Stimulated activated CD8-positive, alpha-beta memory T cell treated with anti-CD3 and anti-CD28 coated beads, Interleukin-4, amount 100 ng/mL, for 1 hour (primary cell): ENCODE measurements at places on chromosomes 13 and 19.

- DNase-seq, result peak; percentile 9
Measured at GRCh38 chr13:24161010-24161775, 673 bp downstream of the SPATA13 start.

DNA sequence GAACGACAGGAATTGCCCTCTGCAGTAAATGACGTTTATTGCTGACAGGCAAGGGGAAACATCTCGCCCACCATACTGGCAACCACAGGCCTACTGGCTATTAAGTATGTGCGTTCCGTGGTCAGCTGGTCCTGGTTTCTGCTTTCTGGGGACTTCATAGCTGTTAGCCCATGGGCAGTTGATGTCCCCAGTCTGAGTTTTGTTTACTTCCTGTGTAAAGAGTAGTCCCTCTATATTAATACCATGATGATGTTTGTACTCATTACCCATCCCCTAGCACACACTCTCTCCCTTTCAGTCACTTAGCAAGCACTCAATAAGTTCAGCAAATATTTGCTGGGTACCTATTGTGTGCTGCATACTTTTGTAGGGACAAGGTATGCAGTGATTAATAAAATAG, 6.5 kb upstream of the MIA start:
- no peak for DNase-seq

DNA sequence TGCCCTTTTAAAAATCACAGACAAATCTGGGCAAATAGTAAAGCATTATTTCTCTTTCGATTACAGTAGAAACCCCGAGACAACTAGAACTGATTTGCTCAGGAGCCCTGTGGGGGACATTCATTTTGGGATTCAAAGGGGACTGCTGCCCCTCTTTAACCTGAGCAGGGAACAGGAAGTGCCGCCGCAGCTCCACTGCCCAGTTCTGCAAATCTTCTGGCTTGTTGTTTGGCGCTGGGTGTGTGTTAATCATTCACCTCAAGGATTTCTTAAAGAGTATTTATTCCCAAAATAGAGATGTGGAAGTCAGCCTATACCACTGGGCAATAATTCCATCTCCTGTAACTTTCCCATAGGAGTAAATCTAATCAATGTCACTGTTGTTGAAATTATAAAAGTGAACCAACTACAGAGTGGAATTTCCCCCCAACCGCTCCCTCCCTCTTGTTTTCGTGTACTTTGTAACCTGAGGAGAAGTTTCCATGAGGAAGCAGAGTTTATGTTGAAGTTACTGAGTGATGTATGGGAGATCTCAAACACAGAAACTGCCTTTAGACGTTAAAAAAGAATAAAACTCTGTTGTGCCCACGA, 515.8 kb downstream of the KLF12 start:
- DNase-seq, result no peak

DNA sequence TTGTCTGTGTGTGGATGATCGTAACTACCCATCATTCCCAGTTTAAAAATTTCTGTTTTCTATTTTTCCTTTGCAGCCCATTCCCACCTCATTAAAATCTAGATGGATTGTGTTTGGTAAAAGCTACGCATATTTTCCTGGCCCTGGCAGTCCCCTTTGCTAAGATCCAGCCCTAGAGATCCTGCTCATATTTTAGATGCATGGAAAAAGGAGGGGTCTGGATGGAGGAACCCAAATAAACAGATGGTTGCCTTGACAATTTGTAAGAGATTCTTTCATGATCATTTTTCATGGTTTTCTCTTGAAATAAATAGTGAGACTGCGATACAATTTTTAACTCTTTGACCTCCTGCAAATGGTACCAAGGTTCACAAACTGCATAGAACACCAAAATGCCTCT, 174.4 kb downstream of the SLC7A1 start:
- no peak for DNase-seq

DNA sequence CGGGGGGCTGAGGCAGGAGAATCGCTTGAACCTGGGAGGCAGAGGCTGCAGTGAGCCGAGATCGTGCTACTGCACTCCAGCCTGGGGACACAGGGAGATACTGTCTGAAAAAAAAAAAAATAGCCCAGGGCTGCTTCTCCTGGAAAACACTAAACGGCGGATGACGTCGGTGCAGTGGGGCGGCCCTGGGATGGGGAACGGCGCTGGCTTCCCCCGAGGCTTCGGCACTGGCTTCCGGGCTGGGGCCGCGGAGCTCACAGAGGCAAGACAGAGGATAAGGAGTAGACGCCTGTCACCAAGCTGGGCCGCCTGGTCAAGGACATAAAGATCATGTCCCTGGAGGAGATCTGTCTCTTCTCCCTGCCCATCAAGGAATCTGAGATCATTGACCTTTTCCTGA, 5.0 kb downstream of the PRSS57 start:
- no peak for DNase-seq

DNA sequence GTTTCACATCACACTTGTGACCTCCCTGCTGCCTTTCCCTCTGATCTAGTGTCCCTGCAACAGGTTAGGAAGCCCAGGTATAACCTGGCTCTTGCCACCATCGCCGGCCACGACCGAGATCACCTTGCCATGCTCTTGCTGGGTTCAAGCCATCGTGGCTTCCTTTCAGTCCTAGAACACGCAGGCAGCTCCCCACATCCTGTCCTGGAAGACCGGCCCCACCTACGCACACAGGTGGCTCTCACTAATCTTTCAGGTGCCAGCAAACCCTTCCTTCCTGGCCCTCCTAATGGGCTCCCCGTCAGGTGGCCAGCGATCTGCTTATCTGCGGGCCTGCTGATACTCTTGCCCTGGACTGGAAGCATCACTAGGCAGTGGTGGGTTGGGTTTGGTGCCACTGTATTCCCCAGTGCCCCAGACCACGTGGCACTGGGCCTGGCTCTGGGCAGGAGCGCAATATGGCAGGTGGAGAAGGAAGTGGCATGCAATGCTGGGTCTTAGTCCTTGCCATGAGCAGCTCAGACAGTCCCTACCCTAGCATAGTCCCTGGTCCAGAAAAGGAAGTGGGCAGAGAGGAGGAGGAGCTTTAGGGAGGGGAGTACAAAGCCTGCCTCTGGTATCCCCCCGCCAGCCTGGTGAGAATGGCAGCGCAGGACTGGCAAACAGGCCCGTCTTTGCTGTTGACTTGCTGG, 11.8 kb downstream of the PPP1R37 start:
- no peak for DNase-seq

- DNase-seq, result no peak
Measured at GRCh38 chr13:101449790-101450748, 2.4 kb upstream of the ITGBL1 start.

GRCh38 chr13:60617991-60618733, 221.1 kb downstream of the TDRD3 start:
- DNase-seq, result no peak

- DNase-seq, result no peak
Measured at GRCh38 chr19:46133101-46133627, 8.7 kb upstream of the IGFL3 start.

GRCh38 chr13:93496985-93497673, 270.5 kb downstream of the GPC6 start:
- DNase-seq, result no peak
